ENCODE measurements at places on chromosomes 12 and 14.

- DNase-seq: peak; percentile 19
Measured at GRCh38 chr12:46124132-46124847, 133.9 kb upstream of the SCAF11 start.

DNA sequence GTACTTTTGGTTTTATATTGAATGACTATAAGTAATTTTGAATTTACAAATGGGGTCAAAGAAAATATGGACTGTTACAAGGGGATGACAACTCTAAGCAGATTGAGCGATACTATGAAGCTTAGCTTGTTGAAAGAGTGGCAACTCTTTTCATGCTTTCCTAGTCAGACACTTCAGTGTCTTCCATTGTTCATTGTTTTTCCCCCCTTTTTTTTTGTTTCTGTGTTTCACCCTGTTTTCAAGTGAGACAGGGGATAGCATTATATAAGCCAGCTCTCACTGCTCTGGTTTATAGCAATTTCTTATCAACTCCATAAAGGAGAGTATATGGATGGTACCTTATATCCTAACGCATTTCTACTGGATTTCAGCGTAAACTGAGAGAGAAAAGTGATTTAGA is 24.6 kb downstream of the PEBP1 start:
- DNase-seq: no peak

DNA sequence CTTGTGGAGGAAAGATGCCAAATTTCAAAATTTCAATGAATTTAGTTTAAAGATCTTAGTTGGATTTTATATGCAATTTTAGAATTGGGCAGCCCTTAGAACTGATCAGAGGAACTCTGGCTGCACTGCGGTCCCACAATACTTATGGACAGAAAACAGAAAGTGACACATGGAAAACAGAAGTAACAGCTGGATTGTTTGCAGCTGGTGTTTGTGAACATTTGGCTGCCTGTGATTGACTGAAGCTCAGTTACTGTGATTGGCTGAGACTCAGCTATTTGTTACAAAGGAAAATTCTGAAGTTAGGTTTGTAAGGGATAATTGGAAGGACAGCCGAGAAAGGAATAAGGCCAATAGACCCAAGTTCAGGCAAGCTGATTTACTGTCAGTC is 10.0 kb upstream of the KRT86 start:
- DNase-seq: no peak

- no peak for DNase-seq
Measured at GRCh38 chr14:60220084-60220483, 28.9 kb upstream of the PPM1A start.

DNA sequence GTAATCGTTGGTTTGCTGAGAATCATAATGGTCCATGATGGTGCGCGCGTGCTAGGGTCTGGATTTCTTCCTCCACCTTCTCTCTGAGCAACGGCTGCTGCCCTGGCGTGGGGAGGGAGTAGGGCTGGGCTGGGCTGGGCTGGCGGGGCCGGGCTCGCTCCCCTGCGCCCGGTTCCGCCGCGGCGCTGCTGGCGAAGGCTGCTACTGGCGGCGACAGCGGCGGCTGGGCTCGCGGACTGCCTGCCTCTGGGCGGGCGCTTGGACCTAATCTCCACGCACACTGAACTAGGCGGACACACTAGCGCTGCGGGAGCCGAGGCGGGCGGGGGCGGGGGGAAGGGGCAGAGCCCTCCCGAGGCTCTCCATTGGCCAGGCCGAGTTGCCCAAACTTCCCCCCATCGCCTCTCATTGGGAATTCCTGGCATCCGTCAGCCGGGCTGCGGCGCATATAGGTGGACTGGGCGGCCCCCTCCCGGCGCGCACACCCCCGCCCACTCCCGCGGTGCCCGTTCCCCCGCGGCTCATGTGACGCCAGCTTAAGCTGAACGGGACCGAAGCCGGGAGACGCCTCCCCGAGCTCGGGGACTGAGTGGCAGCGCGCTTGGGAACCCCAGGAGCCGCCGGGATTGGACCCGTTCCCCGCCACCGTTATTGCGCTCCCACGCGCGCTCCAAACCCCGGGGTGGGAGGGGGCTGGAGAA is at the start of gene ACTN1:
TSS of gene ACTN1 (minus strand) at position 282 of the 701 bp plus-strand sequence. CDS start at position 36, 246 bp downstream.
- peak; percentile 99 for DNase-seq

- DNase-seq: peak; percentile 80
Measured at GRCh38 chr12:4307593-4308333, 13.2 kb upstream of the TIGAR start.

DNA sequence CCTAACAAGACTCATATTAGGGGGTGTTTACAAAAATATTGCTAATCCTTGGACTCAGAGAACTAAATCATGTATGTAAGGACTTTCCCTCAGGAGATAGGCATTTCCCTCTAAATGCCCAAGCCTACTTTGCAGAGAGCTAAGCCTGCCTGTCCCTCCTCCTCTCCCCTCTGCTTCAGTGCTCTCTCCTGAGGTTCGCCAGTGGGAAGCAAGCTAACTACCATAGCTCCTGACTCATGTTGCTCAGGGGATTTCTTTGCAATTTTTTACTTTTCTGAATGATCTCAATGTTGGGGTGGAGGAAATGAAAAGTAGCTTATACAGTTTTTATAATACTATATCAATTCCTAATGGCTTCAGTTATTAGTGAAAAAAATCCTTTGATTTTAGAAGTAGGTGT is 29.6 kb downstream of the IFT43 start:
- DNase-seq: no peak

GRCh38 chr14:104938960-104939359 is 14.3 kb downstream of the PLD4 start:
- DNase-seq: no peak

DNA sequence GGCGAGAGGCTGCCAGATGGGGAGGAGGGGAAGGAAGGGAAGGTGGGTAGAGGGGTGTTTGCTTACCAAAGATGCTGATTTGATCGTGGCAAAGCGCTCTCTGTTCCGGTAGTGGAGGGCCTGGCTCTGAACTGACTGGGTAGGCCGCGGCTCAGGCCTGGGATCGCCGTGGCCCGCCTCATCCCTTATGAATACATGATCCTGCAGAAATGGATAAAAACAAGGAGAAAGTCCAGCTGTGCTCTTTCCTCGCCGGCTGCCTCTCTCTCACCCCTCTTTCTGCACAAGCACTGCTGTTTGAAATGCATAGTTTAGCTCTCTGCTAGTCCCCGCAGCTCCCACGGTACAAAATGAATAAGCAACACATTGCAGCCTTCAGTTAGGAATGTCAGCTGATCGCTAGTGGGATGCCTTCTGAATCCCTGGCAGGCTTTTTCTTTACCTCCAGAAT is 53.8 kb downstream of the PEBP1 start:
- DNase-seq: peak; percentile 81

DNA sequence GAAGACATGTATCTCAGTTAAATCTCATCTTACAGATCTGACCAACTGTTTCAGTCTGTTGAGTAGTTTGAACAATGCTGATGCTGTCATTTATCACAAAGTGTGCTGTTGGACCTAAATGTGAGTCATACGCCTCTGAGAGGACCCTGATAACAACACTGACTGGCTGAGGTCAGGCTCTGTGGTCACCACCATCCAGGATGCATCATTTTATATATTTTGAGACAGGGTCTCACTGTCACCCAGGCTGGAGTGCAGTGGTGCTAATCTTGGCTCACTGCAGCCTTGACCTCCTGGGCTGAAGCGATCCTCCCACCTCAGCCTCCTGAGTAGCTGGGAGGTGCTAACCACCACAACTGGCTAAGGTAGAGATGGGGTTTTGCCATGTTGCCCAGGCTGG is 181.0 kb upstream of the RGS6 start:
- no peak for DNase-seq

DNA sequence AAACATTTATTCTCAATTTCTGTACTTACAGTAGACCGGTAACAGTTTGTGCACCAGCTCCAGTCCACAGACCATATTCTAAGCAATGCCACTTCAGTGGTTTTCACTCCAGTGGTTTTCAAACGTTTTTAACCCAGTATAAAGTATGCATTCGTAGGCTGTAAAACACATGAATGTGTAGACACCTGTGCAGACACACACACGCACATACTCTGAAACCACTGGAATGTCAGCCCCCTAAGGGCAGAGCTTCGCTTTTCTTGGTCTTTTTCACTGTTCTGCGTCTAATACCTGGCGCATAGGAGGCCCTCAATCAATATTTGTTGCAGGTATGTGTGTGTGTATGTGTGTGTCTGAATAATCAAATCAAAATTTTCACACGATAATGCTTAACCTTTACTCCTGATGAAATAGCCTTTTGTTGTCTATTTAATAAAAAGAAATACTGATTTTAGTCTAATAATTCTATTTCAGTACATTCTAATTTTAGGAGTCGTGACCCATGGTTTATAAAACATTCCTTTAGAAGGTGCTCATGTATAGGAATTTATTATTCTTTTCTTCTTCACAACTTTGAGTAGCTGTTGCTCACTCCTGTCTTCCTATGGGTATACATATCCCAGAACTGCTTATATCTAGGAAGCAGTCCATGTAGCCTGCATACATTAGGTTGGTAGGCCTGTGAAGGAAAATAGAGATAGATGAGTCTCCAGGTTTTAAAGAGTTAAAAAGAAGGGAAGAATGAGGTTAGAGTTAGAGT is 73.6 kb upstream of the REP15 start:
- DNase-seq: peak; percentile 64

DNA sequence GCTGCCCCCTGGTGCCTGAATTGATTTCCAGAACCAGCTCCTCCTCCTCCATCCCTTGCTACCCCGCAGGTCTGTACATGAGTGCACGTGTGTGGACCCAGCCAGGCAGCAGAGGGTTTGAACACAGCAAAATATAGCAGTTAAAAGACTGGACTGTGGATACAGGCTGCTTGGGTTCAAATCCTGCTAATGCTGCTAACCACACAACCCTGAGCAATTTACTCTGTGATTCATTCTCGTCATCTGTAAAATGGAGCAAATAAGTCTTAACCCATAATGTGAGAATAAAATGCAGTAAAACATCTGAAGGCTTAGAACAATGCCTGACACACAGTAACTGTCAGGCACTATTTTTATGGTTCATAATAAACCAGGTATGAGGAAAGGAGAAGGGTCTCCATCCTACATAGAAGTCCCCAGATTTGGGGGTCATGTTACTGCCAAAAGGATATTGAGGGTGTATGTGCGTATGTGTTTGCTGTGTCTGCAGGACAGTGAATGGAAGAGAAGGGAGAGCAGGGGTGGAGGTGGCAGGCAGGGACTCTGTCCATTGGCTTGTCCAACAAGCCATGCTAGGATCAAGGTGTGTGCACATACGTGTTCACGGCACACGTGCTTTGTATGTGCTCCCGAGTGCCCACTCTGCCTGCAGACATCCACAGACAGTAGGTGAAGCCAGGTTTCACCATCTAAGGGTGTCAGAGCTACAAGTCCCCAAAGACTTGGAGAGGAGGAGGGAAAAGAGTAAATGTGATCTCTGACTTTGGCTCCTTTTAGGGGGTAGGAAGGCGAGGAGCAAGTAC is 1.5 kb upstream of the STAT6 start:
- DNase-seq: no peak

DNA sequence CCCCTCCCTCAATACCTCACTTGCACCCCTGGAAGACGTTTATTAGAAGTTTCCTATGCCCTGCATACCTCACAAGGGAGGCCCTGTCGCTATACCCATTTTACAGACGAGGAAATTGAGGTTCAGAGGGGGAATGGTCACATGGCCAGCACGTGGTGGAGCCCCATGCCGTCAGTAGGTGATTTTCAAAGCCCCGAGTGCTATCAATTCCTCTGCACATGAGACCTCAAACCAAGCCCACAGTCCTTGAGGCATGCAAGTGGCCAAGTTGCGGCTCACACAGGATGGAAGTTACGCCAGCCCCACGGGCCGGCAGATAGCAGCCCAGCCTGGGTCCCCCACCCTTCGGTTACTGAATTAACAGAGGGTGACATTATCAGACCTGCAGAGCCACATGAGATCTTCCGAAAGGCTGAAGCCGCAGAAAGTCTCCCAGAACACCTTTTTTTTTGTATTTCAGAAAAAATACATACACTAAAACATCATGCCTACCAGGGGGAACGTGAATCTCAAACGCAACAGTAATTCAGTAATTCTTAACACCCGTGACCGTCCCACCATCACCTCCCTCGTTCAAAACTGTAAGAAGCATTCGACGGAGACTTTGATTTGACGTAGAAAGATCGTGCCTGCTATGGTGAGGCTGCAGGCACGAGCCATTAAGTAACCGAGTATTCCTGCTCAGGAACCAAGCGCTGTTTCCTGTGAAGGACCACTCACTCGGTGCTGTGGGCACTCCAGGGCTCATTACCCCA is 129.0 kb downstream of the RFLNA start:
- DNase-seq: no peak

DNA sequence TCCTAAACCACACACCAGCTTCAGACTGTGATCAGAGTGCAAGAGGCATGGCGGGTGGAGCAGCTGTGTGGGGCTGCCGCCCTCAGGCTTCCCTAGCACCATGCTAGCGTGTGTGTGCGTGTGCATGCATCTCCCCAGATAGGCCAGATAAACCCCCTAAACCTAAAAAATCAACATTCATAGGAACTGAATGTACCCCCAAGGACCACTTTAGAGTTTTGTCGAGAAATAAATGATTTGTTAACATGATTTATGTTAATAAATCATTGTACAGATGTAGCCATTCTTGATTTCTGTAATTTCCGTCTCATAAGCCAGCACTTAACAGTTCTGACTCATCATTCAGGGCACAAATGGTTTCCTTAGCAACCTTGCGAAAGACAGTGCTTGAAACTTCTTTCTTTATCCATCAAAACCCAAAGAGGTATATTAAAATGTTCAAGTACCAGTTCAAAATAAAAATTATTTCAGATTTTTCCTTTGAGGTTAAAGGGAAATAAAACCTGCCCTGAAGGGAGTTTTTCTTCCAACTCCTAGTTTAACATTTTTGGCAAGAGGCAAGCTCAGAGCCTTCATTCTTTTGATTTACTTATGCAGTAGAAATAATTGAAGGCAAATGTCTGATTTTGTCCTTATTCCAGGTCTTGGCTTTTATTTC is 206.2 kb upstream of the RGS6 start:
- peak; percentile 88 for DNase-seq

GRCh38 chr14:64878837-64879634 is 671 bp downstream of the SPTB start:
- DNase-seq: no peak

- peak; percentile 43 for DNase-seq
Measured at GRCh38 chr14:89308232-89308959, 108.6 kb downstream of the FOXN3 start.

GRCh38 chr14:57352396-57353170 is 37.8 kb upstream of the NAA30 start:
- no peak for DNase-seq

DNA sequence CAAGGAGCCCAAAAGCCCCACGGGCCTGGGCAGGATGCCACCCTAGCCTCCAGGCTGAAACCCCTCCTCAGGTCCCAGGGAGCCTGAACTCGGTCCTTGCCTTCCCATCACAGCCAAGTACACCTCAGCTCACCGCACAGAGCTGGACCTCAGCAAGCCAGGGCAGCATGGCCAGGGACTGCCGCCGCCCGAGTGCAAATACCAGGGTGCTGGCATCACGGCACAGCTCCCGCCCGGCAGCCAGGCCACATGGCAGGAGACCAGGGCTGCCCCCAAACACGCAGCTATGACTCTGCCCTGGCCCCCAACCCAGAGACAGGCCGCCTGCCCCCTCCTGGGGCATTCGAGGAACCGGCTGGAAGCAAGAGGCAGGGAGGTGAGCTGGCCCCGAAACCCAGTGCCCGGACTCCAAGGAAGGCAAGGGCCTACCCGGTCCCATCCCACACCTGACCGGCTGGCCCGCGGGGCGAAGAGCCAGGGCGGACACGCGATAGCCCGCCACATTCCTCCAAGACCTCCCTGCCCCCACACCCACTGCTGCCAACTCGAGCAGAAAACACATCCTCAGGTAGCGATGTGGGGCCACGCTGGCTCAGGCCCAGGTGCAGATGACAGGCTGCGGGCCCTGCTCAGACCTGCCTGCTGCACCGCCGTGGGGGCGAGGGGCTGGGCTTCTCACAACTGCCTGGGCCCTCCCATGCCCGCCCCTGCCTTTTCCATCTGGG is 2.7 kb downstream of the JAG2 start:
- no peak for DNase-seq

GRCh38 chr14:85618978-85619377 is 89.0 kb downstream of the FLRT2 start:
- DNase-seq: no peak
